ENCODE measurements at places on chromosomes 4 and X.

GRCh38 chr4:175351473-175351872 is 433.3 kb downstream of the ADAM29 start:
- DNase-seq: no peak

DNA sequence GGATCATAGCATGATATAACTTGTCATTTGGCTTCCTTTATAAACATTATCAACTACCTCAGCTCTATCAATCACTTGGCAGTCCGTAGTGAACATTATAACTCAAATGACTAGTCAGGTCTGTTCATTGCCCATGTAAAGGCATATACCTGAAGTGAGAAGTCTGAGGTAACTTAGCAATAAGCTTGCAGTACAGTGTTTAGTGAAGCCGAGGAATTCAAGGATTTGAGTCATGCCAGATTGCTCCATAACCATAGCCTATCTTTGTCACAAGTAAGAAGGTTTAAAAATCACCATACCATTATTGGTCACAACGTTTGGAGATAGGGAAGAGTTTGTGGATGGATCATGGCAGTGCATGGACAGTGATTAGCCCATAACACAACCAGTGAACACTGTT is 41.6 kb downstream of the AR start:
- DNase-seq: no peak

GRCh38 chr4:55159851-55160250 is 34.5 kb upstream of the KDR start:
- no peak for DNase-seq

GRCh38 chr4:168488869-168489274 is 8.0 kb upstream of the PALLD start:
- no peak for DNase-seq

DNA sequence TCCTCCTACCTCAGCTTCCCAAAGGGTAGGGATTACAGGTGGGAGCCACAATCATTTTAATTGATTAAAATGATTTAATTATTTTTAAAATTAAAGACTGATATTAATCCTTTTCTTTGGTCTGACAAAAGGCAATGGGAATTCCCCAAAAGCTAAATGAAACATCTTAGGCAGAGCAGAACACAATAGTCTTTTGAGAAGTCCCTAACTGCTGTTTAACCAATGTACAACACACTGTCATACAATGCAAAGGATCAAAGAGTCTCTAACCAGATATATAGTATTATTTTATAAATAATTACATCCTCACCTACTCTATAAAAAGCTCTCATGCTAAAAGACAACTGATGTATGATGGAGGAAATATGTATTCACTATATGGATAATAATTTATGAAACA is 47.0 kb downstream of the THAP9 start:
- no peak for DNase-seq

DNA sequence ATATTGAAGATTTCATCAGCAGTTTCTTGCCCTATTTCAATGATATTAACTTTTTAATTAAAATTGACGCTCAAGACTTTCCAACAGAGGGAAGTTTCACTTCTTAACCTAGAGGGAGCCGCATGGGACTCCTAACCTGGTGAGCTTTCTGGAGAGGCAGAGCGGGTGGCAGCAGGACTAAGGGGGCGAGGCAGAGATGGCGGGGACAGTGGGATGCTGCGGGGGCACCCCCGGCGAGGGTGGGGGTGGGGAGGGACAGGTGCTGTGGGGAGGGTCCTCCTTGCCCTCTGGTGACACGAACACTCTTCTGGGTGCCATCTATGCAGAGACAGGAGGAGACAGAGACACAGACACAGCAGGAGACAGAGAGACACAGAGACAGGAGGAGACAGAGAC is 104.4 kb downstream of the ADRA2C start:
- no peak for DNase-seq

DNA sequence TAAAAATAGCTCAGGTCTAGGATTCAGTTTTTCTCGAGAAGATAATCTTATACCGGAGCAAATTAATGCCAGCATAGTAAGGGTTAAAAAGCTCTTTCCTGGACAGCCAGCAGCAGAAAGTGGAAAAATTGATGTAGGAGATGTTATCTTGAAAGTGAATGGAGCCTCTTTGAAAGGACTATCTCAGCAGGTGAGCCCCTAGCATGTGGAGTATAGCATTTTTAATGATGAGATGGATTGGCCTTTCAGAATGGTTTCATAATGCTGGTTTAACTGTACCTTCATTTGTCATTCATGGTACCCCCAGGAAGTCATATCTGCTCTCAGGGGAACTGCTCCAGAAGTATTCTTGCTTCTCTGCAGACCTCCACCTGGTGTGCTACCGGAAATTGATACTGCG is 79.4 kb downstream of the SLC10A6 start:
- DNase-seq: no peak

DNA sequence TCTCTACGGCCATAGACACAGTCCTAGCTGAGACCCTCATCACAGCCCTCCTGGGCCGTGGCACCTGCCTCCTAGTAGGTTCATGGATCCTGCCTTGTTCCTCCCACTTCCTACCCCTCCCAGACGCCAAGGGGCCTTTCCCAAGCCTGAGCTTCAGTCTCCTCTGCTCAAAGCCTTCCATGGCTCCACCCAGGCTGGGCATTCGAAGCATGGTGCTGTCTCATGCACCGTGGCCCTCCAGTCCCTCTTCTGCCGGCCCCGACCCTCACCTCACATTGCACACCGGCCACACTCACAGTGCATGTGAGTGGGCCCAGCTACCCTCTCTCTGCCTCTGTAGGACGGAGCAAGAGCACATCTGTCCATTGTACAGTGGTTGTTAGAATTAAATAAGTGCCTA is 21.7 kb upstream of the KIAA0232 start:
- DNase-seq: no peak

DNA sequence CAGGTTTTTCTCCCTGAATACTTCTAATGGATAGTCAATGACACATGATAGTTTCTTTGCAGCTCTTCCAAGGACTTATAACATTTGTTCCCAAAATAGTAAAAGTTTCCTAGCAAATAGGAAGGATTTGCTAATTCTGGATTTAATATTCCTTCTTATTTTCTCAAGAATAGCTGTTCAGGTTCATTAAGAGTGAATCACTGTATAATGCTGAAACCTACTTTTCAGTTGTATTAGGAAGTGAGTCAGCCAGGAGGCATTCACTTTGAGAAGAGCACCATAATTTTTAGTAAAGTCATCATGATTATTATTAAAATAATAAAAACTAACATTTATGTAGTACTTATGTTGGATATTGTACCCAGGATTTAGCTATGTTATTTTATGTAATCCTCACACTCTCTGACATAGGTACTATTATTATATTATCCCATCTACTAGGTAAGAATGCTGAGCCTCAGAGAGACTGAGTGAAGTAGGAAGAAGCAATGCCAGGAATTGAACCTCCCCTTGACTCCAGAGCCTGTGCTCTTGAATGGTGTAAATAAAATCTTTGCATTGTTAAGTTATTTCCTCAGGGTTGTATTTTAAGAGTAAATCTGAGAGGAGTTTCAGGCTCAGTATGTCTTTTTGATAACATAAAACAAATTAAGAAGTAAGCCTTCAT is 114.8 kb downstream of the REELD1 start:
- peak; percentile 82 for DNase-seq

GRCh38 chr4:25215511-25215910 is 18.3 kb upstream of the PI4K2B start:
- no peak for DNase-seq

- DNase-seq: peak; percentile 40
These were observed 229.8 kb downstream of the DKK2 start for GRCh38 chr4:106806158-106806797.

GRCh38 chr4:157076578-157076947 is 613 bp downstream of the GLRB start:
- DNase-seq: no peak

DNA sequence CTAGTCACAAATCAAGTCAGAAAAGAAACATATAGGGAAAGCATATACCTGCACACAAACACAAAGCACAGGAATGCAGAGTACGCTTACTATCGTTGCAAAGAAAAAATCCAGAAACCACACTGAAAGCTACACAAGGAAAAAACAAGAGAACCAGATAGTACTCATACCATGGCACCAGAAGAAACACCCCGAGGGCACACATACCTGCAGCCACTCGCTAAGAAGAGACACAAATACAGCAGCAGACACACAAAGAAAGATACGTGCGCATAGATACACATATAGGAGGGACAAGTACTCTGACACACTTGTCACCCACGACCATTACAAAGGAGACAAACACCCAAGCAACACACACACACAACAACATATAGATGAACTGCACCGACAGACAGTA is 1.4 kb upstream of the SLC38A5 start:
- DNase-seq: no peak

- no peak for DNase-seq
These were observed 85.9 kb upstream of the UGT8 start for GRCh38 chr4:114512595-114513295.

- DNase-seq: no peak
These were observed 15.4 kb downstream of the MTHFD2L start for GRCh38 chr4:74173321-74173720.

- no peak for DNase-seq
These were observed 6.1 kb downstream of the UBQLN2 start for GRCh38 chrX:56569378-56570057.

GRCh38 chrX:130916636-130917422 is 13.8 kb upstream of the ENOX2 start:
- DNase-seq: peak; percentile 45

GRCh38 chrX:148609515-148610327 is 109.3 kb downstream of the AFF2 start:
- no peak for DNase-seq

DNA sequence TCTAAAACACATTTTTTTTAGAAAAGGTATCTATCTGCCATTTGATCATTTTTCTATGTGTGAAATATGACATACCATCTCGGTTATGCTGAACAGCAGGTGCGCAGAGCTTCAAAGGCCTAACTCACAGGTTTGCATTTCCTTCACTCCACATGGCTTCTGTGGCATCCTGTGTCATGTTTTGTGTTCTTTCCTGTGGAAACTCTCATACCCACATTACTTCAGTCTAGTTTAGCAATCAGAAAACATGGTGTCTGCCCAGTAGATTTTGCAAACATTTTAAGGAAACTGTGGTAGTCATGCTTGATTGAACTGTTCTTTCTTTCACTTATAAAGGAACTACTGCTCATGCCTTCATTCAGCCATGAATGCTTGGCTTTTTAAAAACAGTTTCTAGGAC is 11.3 kb upstream of the ARAP2 start:
- DNase-seq: no peak

DNA sequence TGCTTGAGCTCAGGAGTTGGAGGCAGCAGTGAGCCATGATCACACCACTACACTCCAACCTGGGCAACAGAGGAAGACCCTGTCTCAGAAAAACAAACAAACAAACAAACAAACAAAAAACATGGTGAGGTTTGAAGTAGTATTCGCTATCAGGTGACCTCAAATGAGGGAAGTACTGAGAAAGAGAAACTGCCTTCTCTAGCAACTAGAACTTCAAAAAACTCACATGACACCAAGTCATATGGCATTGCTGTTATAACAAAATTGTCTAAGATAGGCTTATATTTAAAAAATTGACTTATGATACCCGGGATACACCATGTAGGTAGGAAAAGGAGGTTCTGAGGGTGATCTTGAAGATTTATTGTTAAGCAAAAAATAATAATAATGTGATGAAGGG is 10.3 kb downstream of the MPP1 start:
- no peak for DNase-seq

GRCh38 chrX:14897042-14897441 is 23.8 kb downstream of the MOSPD2 start:
- DNase-seq: no peak

GRCh38 chr4:22739968-22740367 is 47.2 kb downstream of the GBA3 start:
- no peak for DNase-seq

DNA sequence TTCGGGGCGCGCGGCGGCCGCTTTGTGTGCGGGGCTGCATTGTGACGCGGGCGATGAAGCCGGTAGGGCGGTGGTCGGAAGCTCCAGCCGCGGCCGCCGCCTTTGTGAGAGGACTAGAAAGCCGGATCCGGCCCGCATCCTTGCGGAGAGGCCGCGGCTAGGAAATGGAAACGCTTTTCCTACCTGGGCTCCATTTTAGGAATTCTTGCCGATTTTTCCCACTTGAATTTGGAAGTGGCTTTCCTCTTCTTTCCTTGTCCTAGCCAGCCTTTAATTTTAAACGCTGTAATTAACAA is 708 bp downstream of the TMSB4X start:
- DNase-seq: no peak

DNA sequence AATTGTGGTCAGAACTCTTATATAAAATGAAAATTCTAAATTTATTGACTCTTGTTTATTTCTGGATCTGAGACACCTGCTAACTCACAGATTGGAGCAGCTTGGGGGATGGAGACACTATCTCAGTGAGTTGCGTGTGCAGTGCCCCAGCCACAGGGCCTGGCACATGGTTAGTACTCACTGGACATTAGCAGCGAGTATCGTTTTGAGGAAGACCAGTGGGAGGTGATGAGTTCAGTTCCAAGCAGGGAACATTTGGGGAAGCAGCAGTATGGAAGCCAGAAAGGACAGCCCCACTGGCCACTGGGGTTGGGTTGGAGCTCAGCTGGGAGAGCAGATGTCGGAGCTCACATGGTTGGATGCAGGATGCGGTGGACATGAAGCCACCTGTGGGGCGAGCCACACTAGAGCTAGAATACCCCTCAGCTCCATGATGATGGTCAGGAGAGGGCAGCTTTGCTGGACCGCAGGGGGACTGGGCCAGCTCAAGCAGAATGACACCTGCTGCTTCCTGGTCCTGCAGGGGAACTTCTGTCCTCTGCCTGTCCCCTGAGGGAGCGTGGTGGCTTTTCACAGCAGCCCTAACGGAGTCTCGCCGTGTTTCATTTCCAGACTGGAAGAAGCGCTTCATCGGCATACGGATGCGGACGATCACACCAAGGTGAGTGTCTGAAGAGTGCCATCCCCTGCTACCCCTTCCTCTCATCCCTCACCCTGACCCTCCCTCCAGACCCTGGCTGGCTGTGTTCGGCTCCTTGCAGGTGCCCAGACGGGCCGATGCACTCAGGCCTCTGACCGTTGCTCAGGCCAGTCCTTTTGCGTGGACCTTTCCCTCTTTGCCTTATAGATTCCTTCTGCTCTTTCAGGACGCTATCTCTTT is 32.5 kb downstream of the HTRA3 start:
- DNase-seq: no peak

- no peak for DNase-seq
These were observed 1086.2 kb downstream of the STIM2 start for GRCh38 chr4:27946799-27947198.

DNA sequence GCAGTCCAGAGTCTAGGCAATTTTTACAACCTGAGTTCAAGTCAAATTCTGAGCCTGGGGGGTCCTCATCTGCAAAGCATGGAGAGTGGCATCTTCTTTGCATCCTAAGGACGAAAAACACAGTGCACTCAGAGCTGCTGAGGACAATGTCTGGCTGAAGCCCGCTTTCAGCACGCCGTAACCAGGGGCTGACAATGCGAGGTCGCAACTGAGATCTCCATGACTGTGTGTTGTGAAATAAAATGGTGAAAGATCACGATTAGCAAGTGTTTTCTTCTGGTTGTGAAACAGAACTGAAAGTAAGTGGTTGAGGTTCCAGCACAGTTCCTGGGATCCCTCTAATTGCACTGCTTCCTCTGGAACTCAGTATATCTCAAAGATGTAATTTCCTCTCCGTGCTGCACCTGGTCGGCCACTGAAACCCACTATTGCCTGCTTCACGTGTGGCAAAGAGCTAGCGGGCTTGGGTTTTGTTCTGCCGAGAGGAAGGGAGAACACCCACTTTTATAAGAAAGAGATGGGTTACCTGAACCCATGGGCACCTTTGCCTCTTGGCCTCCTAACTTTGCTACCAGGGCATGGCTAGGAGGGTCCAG is 7.7 kb upstream of the F11 start:
- no peak for DNase-seq

Measured in fibroblast of skin of abdomen (primary cell).